ENCODE measurements at places on chromosomes 7 and 10.
A peak's percentile ranks its signal among the peaks of the same experiment; 100 is the strongest.

DNA sequence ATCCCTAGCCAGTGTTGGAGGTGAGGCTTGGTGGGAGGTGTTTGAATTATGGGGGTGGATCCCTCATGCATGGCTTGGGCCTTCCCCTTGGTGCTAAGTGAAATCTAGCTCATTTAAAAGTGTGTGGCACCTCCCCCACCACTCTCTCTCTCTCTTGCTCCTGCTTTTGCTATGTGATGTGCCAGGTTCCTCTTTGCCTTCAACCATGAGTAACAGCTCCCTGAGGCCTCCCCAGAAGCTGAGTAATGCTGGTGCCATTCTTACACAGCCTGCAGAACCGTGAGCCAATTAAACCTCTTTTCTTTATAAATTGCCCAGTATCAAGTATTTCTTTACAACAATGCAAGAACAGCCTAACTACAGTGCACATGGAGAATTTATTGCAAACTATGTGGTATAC is 188.8 kb upstream of the POT1 start:
- DNase-seq: no peak

- peak; percentile 54 for DNase-seq
Observed at GRCh38 chr7:115941703-115942268, 88.8 kb downstream of the TFEC start.

DNA sequence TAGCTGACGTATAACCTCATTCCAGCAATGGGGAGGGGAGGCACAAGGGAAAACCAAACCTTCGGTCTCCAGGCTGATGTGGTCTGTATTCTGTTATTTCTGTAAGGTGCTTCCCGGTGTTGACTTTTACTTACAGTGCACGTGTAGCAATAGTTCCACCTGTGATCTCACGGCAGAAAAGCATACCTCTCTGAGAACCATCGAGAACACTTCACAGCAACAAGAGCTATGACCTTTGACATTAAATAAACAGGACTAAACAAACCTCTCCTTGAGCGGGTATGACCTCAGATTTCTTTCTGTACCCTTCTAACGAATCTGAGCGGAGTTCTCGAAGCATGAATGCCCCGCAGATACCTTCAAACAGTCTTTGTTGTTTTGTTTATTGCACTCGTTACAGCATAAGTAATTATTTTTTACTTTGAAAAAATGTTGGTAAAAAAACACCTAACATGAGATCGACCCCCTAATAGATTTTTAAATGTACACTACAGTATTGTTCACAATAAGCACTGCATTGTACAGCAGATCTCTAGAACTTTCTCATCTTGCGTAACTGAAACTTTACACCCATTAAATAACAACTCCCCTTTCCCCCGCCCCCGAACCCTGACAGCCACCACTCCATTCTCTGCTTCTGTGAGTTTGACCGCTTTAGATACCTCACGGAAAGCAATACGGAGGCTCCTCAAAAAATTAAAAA is 282.3 kb downstream of the GATA3 start:
- DNase-seq: no peak

DNA sequence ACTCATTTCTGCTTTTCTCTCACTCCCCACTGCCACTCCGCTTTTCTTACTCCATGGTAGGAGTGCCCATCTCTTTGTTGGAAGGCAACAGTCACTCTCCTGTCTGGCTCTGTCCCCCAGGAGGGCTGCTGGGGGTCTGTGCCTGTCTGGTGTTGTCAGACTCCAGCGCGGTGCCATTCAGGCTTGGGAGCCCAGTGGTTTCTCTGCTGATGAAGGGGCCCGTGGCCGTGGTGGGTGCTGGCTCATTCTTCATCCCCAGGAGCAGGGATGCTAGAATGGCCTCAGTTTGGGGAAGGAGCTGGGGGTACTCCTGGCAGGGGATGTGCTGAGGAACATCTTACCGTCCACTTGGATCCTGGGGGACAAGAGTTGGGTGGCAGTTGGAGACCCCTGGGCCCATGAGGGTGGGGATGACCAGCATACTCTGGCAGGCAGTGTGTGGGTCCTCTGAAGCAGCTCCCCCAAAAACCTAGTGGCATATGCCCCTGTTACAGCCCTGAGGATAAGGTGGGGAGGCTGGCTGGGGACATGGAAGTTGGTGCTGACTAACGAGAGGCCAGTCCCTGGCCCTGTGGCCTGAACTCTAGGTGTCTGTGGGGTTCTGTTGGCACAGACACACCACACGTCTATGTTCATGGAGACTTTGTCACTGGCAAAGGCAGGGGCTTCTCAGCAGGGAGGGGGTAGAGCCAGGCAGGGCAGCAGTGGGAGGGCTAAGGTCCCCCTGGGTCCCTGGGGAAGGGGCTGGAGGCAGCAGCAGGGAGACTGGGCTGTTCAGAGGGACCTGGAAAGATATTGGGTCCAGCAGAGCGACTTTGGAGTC is 102.8 kb upstream of the RET start:
- no peak for DNase-seq

DNA sequence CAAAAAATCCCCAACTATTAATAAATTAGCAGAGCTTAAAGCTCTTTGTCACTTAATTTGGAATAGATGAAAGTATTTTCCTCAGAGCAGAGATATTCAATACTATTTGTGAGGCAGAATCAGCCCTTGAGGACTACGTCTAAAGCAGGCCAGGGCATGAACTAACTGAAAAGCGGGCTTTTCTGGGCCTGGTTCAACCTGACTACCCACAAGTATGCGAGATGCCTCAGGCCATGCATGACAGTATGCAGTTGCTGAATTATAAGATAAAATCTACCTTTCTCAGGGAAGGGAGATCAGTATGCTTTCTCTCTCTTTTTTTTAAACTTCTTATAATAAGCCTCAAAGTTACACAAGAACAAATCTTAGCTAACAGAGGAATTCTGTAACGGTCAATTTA is 20.1 kb downstream of the TMEM168 start:
- no peak for DNase-seq

- no peak for DNase-seq
Observed at GRCh38 chr10:4255751-4256150, 470.7 kb upstream of the KLF6 start.

GRCh38 chr10:128438417-128439063 is 312.3 kb upstream of the MKI67 start:
- DNase-seq: no peak

- DNase-seq: no peak
Observed at GRCh38 chr10:107686095-107686494, 521.6 kb upstream of the SORCS1 start.

- DNase-seq: peak; percentile 92
Observed at GRCh38 chr7:137970253-137970975, 31.5 kb downstream of the CREB3L2 start.

DNA sequence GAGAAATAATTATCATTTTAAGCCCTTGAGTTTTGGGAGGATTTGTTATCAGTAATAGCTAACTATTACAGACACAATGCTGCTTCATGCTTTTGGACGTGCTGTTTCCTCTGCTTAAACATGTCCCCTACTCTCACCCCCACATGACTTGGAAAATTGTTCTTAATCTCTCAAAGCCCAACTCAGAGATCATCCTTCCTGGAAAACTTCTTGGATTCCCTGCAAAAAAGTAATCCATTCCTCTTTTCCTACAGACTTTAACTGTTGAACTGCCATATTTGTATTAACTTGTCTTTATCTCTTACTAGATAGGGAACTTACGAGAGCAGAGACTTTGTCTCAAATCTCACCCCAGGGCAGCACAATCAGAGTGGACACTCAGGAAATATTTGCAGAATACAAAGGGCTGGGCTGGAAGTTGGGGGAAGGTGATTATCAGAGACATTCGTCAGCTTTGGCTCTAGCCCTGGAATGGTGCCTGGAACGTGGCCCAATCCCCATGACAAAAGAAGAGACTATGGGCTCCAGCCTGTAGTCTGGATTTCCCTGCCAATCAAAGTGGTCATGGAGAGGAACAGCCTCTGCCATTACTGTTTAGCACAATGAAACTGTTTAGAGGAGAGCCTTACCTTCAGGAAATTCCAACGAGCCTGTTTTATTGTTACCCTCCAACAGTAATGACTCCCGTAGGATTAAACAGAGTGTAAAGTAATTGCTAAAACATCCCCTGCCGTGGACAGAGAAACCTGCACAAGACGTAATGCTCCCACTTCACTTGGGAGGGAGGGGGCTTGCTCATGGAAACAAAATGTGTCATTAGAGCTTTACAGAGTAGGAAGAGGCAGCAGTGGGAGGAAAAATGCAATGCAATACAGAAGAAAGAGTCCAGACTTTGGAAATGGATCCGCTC is 140.4 kb upstream of the AUTS2 start:
- DNase-seq: peak; percentile 5

GRCh38 chr7:110720626-110721025 is 370.3 kb upstream of the LRRN3 start:
- DNase-seq: no peak

- peak; percentile 21 for DNase-seq
Observed at GRCh38 chr7:91228927-91229558, 35.2 kb upstream of the FZD1 start.

DNA sequence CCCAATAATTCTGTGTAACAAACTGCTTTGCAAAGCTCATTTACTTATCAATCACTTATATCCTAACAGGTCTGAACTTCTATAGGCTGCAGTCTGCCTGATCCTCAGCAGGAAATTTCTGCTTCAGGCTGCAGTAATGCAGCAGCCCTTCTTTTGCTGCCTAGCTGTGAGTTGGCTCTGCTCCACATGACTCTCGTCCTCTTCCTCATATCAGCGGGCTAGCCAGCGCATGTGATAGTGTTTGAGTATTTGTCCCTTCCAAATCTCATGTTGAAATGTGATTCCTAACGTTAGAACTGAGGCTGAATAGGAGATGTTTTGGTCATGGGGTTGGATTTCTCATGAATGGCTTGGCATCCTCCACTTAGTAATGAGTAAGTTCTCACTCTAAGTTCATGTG is 387.8 kb downstream of the SEMA3D start:
- no peak for DNase-seq

- DNase-seq: peak; percentile 97
Observed at GRCh38 chr10:24465891-24466818, 257.2 kb downstream of the KIAA1217 start.

Measured in astrocyte of the spinal cord (primary cell).